Endothelial cell of umbilical vein (primary cell): ENCODE measurements at places on chromosomes 2 and 18. TPM values are rescaled to one million over a fixed set of nuclear protein-coding genes. Genes with fewer than 3 reads are reported as not detected.

The MAL gene
- total RNA-seq = not detected in 2 replicates

DNA sequence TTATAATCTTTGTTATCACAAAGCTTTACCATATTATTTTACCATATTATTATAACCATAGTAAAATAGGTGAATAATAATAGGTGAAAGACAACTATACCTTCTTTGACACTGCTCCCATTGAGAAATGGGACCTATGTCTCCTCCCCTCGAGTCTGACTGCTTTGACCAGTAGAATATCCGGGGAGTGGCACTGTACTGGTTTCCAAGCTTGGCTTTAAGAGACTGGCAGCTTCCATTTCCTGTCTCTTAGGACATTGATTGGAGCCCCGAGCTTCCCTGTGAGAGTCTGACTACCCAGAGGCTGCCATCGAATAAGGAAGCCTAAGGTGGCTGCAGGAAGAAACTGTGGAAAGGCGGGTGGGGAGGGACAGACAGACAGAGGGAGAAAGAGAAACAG is 40.1 kb upstream of the PLEKHM3 start:
- DNase-seq = no peak

GRCh38 chr2:62795341-62795740 is 89.8 kb downstream of the EHBP1 start:
- peak; percentile 7 for DNase-seq

The NTSR2 gene
- total RNA-seq = not detected in 2 replicates

The C18orf54 gene
- 20.8 and 21.4 TPM in 2 replicates for total RNA-seq

DNA sequence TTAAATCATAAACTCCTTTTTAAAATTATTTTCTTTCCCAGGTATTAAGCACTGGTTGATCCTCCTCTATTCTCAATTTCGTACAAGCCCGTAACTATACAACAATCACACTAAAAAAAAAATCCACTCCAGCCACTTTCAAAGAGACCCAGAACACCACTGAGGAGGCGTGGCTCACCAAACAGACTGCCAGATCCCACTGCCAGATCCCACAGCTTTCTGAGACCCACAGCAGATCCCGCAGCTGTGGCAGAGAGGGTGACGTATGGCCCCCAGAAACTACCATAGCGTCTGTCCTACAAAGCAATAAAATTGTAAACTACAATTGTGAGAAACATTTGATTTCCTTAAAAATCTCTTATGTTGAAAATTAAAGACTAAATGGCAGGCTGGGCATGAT is 230.7 kb upstream of the PXDN start:
- DNase-seq = no peak

DNA sequence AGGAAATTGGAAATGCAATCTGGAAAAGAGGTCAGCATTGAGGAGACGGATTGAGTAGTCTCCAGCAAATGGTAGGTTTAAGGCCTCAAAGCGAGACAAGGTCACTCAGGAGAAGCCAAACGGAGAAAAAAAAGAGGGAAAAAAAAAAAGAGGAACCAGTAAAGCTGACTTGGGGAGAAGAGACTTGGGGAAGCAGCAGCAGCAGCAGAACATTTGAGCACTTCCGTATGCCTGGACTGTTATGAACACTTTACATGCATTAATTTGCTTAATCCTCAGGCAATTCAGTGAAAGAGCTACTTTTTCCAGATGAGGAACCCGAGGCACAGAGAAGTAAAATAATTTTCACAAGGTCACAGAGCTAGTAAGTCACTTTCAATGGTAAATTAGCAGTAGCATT is 81.3 kb downstream of the OSBPL6 start:
- no peak for DNase-seq

DNA sequence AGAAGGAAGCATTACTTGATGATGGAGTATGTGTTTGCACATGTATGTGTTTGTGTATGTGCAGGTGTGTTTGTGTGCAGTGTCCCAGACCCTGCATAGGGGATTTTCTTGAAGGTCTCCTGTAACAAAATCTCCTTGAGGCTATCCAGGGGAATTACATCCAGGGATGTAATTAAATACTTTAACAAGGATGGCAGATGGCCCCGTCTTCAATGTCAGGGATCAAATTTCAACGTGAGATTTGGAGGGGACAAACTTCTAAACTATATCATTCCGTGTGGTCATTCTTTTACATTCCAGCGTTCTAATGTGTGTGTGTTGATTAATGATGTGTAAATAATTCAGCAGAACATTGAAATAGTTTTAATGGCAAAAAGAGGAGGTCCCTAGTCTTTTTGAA is 3.3 kb downstream of the UGT1A9 start:
- no peak for DNase-seq

DNA sequence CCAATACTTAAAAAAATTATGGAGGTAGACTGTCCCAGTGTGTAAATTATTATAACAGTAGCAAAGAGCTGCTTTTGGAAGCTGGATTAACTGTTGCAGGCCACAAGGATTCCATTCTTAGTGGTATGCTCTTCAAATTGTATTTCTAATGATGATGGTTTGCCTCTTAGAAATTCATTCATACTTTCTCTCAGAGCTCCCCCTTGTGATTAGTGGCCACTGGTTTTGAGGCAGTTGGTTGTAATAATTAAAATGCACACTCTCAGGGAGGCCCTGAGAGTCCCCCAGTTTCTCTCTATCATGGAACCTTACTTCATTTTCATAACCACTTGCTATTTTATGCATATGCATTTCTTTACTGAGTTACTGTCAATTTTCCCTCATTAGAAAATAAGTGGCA is 122.5 kb downstream of the PLA2R1 start:
- peak; percentile 59 for DNase-seq

The DUSP19 gene
- total RNA-seq = 1.7 and 1.9 TPM in 2 replicates

GRCh38 chr2:181149056-181149455 is 168.7 kb downstream of the UBE2E3 start:
- DNase-seq = no peak

DNA sequence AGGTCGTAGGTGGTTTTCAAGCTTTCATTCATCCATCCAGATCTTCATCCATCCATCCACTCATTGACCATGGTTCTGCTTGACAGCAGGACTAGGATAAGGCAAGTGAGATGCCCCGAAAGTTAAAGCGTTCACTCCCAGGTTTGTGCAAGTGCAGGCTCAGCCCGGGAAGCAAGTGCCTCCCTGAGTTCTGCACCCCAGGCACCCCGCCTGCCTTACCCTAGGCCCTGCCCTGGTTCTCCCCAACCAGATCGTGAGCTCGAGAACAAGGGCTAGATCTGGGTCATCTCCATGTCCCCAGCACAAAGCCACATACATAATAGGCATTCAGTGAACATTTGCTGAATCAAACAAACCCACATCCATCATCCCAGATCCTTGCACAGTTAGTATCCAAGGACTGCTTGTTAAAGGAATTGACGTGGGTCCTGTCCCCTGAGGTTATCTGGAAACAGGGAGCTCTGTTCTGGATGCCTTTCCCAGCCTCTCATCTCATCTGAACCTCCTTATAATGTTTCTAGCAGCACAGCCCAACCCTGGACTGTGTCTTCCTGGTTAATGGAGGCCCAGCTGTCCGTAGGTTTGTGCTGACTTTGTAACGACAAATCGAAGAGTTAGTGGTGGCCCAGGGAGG is 116.1 kb upstream of the GPC1 start:
- DNase-seq = no peak

The SERPINB13 gene
- total RNA-seq = not detected in 2 replicates

DNA sequence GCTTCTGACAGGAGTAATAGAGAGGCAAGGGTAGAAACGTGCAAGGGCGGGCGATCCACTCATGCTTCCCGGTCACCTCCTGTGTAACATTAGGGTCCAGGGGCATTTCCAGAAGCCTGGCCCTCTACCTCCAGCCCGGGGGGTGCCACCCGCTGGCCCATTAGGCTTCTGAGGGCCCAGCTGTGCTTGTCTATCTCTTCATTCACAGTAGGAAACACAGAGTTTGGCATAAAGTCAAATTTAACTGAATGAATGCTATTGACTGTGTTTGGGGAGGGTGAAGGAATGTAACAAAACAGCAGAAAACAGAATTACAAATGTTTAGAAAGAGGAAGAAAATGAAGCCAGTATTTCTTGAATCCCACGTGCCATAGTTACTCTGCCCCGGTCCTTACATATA is 112.4 kb upstream of the SLC66A3 start:
- DNase-seq = no peak

GRCh38 chr2:97759727-97760407 is 46.5 kb downstream of the ZAP70 start:
- no peak for DNase-seq

The CETN1 gene
- total RNA-seq = not detected in 2 replicates

DNA sequence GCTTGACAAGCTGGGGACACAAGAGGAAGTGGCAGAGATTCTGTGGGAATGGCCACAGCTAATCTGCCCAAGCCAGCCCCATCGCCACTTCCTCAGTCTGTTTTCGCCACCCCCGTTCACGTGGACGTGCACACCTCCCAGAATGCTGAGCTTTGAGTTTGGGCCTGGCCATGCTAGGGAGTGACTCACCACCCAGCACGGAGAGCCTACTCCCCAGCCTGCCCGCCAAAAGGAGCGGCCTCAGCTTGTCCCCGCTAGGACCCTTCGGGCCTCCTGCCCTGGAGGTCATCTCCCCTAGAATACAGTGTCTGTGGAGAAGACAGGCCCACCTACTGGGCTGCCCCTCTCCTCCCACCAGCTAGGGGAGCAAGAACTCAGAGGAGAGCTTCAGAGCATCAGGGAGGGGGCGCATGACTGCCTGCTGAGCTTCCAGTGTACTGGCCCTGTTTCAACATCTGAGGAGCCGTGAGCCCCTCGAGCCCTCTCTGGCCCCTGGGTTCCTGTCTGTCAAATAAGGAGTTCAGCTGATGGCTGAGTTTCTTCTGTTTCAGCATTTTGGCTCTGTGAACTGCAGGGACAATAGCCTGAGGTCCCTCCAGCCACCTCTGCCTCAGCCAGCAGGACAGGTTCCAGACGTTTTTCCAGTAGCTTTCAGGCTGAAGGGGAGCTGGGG is 5.1 kb downstream of the SLC35F6 start:
- DNase-seq = peak; percentile 24

GRCh38 chr2:67159929-67160328 is 237.2 kb upstream of the ETAA1 start:
- peak; percentile 93 for DNase-seq

DNA sequence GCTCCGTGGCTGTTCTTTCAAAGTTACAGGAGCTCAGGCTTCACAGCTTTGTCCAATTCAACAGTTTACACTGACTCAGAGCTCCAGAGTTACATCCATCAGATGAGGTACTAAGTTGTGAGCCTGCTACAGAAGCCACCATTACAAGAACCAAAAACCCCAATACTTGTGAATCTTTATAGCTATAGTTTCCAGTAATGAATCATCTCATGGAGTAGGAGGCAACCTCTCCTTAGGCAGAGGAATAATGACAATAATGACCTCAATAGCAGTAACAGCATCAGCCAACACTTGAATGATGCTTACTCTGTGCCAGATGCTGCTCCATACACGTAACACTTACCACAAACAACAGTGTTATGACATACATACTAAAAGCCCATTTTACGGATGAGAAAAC is 3.6 kb downstream of the ZC3H8 start:
- DNase-seq = no peak

The NT5C1B gene
- total RNA-seq = not detected in 2 replicates

DNA sequence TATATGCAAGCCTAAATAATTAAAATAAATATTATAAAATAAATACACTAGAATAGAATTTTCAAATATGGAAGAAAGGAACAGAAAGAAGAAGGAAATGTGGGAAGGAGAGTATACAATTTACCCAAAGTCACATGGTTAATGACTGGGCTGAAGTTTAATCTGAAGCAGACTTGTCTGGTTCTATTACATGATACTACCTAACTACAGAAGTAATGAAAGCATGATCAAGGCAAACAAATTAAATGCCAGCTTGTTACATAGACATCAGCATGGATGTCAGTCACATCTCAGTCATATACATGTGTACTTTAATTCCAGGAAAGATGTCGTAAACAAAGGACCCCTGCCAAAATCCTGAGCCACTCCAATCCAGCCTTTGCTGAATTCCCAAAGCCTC is 1060.8 kb downstream of the CNTNAP5 start:
- DNase-seq = no peak

DNA sequence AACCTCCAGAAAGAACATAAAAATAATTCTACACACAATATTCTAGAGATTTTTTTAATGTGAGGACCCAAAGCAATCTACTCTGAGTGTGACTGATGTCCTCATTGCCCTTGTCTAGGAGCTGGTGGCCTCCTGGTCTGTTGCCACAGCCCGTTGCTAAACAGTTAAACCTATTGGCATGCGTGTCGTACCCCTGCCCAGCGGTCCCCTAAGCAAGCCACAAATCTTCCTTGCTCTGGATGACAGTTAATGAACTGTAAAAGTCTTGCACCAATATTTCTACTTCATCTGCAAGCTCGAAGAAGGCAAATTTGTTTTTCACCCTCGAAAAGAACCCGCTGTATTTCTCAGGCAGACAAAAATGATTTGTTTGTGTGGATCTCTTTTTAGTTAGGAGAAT is 489.1 kb upstream of the MEX3C start:
- no peak for DNase-seq

The IL1B gene
- not detected in 2 replicates for total RNA-seq

GRCh38 chr18:48902023-48902855 is 48.5 kb downstream of the SMAD7 start:
- peak; percentile 96 for DNase-seq

The UGT1A8 gene
- not detected in 2 replicates for total RNA-seq

The AQP12B gene
- not detected in 2 replicates for total RNA-seq
